ENCODE measurements at places on chromosomes 7 and 10. TPM values are rescaled to one million over a fixed set of nuclear protein-coding genes. Genes with fewer than 3 reads are reported as not detected.
A peak's percentile ranks its signal among the peaks of the same experiment; 100 is the strongest.

The FRMD4A gene
- 4.4 TPM for total RNA-seq

GRCh38 chr10:62396864-62397263, 22.7 kb downstream of the ZNF365 start:
- no peak for DNase-seq
- H3K36me3 ChIP-seq = no peaks in the 10 kb centered on the region
- no peak overlapping the region for H3K4me3 ChIP-seq

- no peak for DNase-seq
- no peaks in the 10 kb centered on the region for H3K36me3 ChIP-seq
- H3K27ac ChIP-seq = no peak overlapping the region
- no peak overlapping the region for H3K4me3 ChIP-seq
- peaks cover 23% of the 10 kb centered on the region for H3K4me1 ChIP-seq
- H3K27me3 ChIP-seq = no peaks in the 10 kb centered on the region
These were observed 3.1 kb downstream of the IFIT2 start for GRCh38 chr10:89304925-89305324.

GRCh38 chr7:30755384-30756154, 3.6 kb downstream of the INMT start:
- H3K27me3 ChIP-seq = no peaks in the 10 kb centered on the region
- H3K4me1 ChIP-seq = peaks cover 48% of the 10 kb centered on the region
- H3K27ac ChIP-seq = peak overlapping the region; percentile 64
- H3K4me3 ChIP-seq = no peak overlapping the region

DNA sequence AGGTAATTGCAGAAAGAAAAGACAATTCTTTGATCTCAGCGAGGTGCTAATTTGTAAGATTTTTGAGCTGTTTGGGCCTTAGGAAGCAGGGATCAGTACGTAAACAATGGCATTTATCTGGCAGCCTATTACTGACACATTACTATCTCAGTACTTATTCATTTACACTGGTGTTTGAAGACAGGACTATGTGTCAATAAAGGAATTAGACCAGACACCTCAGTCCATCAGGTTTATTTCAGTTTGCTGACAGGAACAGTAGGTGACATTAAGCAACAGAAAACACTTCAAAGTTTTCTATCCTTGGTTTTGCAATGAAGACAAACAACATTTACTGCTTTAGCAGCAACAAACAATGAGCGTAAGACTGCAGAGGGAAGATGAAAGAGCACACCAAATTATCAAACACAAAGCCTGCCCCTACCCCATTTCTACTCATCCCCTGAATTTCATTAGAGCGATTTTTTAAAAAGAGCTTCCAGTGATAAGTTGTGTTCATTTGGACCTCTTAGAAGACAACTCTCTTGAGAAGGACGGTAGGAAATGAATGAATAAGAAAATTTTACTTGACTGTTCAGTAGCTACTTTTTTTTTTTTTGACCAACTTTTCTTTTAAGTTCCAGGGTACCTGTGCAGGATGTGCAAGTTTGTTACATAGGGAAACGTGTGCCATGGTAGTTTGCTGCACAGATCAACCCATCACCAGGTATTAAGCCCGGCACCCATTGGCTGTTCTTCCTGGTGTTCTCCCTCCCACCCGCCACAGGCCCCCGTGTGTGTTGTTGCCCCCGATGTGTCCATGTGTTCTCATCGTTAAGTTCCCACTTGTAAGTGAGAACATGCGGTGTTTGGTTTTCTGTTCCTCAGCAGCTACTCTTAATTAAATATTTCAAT, 138.8 kb downstream of the DKK1 start:
- H3K4me3 ChIP-seq = no peak overlapping the region
- no peak for DNase-seq
- H3K4me1 ChIP-seq = no peaks in the 10 kb centered on the region
- no peak overlapping the region for H3K27ac ChIP-seq

DNA sequence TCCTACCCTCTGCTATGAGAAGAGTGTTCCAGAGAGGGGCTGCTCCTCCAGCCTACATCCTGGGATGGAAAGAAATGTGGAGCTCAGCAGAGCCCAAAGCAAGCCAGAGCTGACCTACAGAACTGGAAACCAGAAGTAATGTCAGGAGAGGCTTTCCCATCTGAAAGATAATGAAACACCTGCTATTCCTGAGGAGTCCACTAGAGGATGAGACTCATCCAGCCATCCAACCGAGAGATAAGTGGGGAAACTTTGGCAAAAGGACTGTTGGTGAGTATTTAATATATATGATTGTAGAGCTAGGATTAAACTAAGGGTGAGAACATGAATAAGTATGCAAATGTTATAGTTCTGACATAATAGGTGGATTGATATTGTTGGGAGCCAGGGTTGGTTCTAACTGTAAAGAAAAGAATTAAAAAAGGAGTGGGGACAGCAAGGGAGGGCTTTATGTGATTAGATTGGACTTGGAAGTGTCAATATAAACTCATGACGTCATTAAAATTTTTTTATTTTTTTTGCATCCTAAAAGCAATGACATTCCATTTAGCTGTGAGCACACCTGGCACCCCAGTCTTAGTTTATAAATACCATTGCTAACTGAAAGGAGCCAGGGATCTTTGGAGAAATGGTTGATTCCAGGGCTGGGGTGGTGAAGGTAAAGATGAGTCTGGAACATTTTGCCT, 312.8 kb upstream of the NFE2L3 start:
- H3K4me1 ChIP-seq = peaks cover 33% of the 10 kb centered on the region
- H3K27me3 ChIP-seq = no peaks in the 10 kb centered on the region
- no peaks in the 10 kb centered on the region for H3K36me3 ChIP-seq
- no peak overlapping the region for H3K4me3 ChIP-seq
- H3K27ac ChIP-seq = peak overlapping the region; percentile 88
- DNase-seq = no peak

All from gastrocnemius medialis (tissue), 4 donors.